ENCODE measurements at places on chromosomes 4 and X.
A peak's percentile ranks its signal among the peaks of the same experiment; 100 is the strongest.

- no peak for DNase-seq
Measured at GRCh38 chr4:5712931-5713330, 1.9 kb downstream of the EVC start.

DNA sequence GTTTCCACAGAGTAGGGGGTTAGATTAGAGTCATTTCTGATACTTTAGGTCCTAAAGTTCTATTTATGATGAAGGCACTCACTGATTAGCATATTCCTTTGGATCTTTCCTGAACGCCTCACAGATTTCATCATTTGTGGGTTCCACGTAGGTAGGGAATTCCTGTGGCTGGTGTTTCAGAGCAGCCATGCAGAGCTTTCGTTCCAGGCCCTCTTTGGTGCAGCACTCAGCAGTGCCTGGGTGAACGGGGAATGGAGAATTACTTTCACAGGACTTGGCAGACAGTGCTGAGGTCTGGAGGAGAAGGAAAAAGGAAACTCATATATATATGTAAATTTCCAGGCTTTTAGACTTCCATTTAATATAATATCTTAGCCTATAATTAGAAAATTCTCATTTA lies 18.5 kb downstream of the GC start:
- no peak for DNase-seq

GRCh38 chrX:130267956-130268448 lies 697 bp downstream of the ZNF280C start:
- DNase-seq: peak; percentile 50

DNA sequence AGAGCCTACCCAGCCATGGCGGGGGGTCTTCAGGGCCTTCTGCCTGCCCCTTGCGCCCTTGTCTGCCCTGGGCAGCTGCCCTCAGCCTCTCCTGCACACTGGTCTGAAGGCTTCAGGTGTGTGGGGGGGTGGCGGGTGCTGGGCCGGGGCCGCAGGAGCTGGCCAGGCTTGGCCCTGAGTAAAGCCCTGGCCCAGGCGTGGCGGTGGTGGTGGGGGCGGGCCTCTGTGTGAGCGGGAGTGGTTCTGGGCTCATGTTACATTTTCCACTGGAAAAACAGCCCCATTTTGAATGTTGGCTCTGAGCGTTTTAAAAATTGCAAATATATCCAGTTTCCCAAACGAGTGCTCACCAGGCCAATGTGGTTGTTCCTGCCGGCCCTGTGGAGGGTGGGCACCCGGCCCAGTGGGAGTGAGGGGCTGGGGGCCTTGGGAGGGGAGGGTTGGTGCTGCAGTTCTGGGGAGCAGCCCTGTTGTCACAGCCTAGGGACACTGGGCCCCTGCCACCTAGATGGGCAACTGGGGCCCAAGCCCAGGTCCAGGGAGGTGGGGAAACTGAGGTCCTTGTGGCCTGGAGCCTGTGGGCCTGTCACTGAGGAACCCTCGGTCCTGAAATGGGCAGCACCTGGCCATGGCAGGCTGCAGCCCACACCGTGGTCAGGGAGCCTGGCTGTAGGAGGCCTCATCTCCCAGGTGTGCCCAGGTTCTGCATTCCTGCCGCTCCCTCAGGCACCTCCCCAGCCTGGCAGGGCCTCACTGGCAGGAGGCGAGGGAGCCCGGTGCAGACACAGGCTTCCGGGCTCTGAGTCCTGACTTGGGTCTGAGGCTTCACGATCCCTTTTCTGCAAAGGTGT lies 28.3 kb downstream of the FGFRL1 start:
- peak; percentile 59 for DNase-seq

- DNase-seq: no peak
Measured at GRCh38 chr4:32207456-32207855, 1487.3 kb downstream of the PCDH7 start.

DNA sequence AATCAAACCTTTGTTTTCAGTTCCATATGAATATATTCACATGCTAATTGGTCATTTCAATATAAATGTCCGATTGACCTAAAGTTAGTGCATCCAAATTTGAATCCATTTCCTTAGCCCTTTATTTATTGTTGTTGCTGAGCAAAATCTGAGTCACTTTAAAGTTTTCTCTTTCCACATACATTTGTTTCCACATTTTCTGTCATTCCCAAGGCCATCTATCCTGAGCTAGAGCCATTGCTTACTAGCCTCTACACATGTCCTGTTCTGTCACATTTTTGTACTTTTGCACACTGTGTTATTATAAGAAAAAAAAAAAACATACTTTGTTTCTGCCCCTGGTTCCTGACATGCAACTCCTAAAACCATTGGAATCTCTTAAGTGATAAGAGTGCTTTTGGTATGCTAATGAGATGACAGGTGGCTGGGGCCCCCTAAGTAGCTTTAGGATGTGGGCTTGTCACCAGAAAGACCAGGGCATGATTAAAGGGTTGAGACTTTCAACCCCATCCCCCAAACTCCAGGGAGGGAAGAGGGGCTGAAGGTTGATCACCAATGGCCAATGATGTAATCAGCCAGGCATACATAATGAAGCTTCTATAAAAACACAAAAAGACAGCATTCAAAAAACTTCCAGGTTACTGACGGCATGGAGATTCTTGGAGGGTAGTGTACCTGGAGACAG lies 353.3 kb upstream of the MAGEB16 start:
- DNase-seq: no peak

GRCh38 chr4:22670956-22671355 lies 21.8 kb upstream of the GBA3 start:
- DNase-seq: no peak

DNA sequence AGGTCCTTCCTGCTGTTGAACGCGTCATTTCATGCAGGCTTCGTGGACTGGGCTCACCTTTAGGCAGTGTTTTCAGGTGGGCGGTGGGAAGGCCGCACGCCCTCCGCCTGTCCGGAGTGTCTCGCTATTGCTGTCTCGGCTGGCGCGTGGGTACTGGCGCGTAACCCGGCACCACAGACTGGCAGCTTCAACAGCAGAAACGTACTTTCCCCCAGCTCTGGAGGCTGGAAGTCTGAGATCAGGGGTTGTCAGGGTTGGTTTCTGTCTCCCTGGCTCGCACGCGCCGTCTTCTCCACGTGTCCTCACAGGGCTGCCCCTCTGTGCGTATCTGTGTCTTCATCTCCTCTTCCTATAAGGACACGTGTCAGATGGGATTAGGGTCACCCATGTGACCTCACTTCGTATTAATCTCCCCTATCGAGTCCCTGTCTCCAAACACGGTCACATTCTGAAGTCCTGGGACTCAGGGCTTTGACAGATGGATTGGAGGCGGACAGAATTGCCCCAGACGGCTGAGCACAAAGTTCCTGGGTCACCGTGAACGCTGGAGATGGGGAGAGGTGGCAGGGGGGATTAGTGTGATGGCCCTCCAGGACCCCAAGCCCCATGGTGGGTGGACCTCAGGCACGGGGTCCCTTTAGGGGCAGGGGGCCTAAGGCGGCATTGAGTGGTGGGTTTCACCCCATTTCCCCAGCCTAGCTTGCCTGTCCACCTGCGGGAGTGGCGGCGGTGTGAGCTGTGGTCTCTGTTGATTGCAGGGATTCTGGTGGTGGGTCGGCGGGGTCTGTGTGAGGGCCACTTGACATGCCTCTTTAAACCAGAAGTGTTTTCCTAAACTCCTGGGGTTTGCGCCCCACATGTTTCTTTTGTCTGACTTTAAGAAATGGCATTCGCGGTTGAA lies 83.4 kb upstream of the LRPAP1 start:
- no peak for DNase-seq

DNA sequence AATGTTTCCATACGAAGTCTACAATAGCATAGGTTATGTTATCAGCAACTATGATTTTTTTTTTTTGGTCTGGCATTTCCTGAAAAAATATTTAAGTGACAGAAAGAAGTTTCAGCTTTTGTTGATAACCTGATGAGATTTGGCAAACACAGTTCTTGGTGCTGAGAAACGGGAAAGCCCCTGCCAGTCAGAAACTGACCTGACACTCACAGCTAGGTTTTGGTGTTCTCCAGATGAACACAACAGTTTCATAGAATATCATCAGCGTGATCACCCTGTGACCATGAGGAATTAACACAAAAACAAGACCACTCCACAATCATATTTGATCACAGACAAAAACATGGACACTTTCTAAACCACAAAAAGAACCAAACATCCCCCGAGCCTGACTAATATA lies 152.5 kb upstream of the DCAF8L1 start:
- no peak for DNase-seq

GRCh38 chr4:70927502-70928137 lies 25.5 kb downstream of the MOB1B start:
- peak; percentile 52 for DNase-seq

DNA sequence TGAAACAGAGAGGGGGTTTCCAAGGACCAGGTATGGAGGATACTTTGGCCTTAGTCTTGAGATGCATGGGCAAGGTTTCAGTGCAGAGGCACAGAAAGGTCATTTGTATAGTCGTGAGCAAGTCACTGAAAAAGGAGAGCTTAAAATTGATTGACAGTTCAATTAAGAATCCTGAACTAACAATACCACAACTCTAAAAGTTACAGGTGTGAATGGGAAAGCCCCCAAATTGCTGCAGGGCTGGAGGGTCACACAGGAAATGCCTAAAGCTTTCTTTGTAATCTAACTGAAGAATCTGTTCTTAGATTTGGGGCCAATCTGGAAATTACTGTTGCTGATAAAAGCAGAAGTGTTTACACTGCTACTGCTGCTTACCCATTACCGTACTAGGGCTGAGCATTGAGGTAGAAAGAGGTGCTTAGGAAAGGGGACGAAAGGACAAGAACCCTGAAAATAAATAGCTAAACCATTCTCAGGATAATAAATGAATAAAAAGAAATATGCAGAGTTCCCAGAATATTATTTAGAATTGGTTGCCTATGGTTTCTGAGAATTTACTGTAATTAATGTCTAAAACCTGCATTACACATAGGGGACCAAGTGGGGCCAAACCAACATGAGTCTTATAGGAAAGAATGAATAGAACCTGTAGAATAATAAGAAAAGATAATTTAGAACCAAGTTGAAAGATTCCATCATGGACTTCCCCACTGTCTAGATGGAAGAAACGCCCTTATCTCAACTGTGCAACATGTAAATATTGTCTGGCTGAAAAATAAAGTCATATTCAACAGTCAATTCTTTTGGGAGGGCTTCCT lies 91.9 kb upstream of the PPP1R2C start:
- no peak for DNase-seq

- peak; percentile 24 for DNase-seq
Measured at GRCh38 chr4:103664436-103665075, 55.2 kb downstream of the TACR3 start.

- DNase-seq: no peak
Measured at GRCh38 chr4:183197140-183197539, 98.1 kb downstream of the WWC2 start.

- DNase-seq: no peak
Measured at GRCh38 chr4:101163936-101164335, 183.4 kb downstream of the PPP3CA start.

GRCh38 chr4:59240011-59240410 lies 1960.1 kb upstream of the ADGRL3 start:
- no peak for DNase-seq

GRCh38 chr4:100391863-100392262 lies 126.0 kb downstream of the EMCN start:
- no peak for DNase-seq

- no peak for DNase-seq
Measured at GRCh38 chr4:921830-922331, 10.2 kb downstream of the GAK start.

DNA sequence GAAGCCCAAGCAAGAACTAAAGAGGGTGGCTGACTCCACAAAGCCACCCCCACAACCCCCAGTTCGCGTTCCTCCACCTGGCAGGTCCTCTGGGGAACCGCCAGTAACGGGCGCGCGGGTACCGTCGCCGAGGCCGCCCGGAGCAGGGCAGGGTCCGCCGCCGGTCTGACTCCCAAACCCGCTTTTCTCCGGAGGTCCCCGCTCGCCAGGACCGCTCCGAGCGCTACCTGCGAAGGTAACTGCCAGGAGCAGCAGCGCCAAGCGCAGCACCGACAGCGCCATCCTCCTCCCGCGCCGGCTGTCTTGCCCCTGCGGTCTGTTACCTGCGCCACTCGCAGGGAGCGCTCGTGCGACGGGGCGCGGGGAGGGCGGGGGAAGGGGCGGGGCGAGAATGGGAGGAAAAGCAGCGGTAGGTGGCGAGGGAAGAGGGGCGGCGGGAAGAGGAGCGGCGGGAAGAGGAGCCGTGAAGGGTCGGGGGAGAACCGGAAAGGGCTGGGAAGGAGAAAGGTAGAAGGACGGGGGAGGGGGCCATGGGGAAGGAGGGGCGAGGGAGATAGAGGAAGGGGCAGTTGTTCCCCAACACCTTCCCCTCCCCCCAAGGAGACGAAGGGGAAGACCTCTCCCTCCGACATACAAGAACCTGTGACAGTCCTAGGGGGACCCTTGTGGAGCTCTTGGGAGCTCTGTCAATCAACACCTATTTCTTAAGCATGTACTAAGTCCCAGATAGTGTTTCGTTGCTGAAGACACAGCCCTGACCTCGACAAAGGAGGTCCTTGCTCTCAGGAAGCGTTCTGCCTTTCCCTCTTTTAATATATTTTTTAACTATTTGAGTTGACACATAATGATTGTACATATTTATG lies at the start of gene SPINK2:
SPINK2 (minus strand) TSS at position 321 of the 863 bp plus-strand sequence; CDS start at position 282, 39 bp downstream.
- DNase-seq: peak; percentile 84

DNA sequence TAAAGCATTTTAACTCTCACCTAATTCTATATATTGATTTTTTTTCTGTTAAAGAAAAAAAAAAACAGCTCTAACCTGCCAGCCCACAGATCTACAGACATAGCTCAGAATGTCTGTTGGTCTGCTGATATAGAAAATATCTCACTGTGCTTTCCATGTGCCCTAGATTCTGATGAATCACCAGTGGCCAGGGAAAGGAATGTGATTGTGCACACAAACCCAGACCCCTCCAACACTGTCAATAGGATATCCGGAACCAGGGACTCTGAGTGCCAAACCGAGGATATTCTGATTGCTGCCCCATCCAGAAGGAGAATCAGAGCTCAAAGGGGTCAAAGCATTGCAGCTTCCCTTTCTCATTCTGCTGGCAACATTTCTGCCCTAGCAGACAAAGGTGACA lies 12.1 kb upstream of the SCML1 start:
- no peak for DNase-seq

DNA sequence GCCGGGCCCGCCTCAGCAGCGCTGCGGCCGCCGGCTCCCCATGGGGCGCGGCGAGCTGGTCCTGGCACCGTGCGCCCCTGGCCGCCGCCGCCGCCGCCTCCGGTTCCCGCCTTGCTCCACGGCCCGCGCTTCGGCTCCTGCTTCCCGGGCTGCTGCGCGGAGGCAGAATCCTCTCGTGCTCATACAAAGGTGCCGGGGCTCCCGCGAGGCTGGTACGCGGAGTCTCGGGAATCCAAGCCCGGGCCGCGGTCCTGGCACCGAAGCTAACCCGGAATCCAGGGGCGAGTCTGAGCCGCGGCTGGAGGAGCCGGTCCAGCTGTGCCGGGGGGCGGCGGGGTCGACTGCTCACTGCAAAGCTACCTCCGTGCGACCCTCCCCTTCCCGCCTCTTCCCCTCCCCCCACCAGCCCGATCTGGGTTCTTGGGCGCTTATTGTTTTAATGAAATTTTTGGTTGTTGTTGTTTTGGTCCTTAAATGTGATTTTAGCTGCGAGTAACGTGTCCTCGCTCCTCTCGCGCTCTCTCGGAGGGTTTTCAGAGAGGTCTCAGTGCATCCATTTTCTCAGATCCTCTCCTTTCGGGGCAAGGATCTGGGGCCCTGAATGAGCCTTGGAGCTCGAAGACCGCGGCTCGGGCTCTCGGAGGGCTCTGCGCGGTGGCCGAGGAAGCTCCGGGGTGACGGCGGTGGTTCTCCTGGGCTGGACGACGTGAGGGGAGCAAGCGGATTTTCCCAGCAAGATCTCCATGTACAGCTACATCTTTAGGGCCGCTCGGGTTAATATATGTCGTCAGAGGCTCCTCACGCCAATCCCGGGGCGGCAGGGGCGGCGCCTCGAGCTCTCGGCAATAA lies at the start of gene HAND2:
HAND2 (minus strand) TSS at position 753 of the 849 bp plus-strand sequence. CDS start 940 bp downstream, outside the sequence.
- DNase-seq: peak; percentile 70

Measured in DMS53 (cell line).